Left ventricle myocardium inferior (tissue), 1 donor: ENCODE measurements at places on chromosomes 1 and 21.
A peak's percentile ranks its signal among the peaks of the same experiment; 100 is the strongest.

DNA sequence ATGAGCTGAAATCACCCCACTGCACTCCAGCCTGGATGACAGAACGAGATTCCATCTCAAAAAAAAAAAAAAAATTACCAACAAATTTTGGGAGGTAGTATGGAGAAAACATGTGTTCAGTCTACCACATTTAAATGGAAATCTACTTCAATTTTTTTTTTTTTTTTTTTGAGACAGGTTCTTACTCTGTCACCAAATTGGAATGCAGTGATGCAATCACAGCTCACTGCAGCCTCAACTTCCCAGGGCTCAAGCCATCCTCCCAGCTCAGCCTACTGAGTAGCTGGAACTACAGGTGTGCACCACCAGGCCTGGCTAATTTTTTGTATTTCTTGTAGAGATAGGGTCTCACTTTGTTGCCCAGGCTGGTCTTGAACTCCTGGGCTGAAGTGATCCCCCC is 82.1 kb downstream of the GFI1 start:
- no peak for DNase-seq

GRCh38 chr1:209546390-209547085 is 37.0 kb upstream of the CAMK1G start:
- no peak for DNase-seq

GRCh38 chr21:42806509-42807140 is 72.7 kb downstream of the WDR4 start:
- no peak for DNase-seq

DNA sequence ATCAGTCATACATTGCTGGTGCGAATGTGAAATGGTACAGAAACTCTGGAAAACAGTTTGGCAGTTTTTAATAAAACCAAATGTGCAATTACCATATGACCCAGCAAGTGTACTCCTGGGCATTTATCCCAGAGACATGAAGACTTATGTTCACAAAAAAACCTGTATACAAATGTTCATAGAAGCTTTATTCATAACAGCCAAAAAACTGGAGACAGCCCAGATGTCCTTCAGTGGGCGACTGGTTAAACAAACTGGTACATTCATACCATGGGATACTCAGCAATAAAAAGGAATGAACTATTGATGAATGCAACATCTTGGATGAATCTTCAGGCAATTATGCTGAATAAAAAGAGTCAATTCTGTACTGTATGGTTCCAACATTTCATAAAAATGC is 97.8 kb downstream of the DTL start:
- no peak for DNase-seq

GRCh38 chr1:186757851-186758250 is 70.9 kb upstream of the PLA2G4A start:
- no peak for DNase-seq

DNA sequence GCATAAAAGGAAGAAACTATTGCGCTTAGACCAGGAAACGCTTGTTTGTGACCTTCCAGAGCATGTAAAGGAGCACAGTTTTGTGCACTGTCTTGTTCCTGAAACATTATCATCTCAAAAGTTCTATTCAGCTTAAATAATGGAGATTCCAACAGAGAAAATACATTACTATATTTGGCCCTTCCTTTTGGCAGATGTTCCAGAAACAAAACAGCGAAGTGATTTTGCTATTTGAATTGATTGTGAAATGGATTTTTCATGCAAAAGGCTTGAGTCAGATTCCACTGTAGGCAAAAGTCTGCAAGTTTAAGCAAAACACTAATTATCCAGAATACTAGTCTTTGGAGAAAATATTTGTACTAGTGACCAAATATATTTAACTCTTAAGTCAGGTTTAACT is 80.3 kb upstream of the PTBP2 start:
- no peak for DNase-seq

DNA sequence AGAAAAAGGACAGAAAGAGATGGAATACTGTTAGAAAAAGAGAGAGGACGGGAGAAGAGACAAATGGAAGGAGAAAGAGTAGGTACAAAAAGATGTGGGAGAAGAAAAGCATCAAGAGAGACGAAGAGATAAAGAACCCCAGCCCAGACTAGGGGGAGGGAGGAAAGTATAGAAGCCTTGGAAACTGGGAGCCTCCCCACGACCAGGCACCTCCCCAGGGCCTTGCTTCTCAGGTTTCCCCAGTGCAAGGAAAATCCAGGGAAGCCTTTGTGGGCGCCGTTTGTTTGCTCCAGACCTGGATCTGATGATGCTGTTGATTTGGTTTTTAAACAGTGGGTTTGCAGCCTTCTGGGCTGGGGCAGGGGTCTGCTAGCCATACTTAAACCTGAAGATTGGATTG is 15.2 kb upstream of the ALX3 start:
- DNase-seq, result no peak

DNA sequence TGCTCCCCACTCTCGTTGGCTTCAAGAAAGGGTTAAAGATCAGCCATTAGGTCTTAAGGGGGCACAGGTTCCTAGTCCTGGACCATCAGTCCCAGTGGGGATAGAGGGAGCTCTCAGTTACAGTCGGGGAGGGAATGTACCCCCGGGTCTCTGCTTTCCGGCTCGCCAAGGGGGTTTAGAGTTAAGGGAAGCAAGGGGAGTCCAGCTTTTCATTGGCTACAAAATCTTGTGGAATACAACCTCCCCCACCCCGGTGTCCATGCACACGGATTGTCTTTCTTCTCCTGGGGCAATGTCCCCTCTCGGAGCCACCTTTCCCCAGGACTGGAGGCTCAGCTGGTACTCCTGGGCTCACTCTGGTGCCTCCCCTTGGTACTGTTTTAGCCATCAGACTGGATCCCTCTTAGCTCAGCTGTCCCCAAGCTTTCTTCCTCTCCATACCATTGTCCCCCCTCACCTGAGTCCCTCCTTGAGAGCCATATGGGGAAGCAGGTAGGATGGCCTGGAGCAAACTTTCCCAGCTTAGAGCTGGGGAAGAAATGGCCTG is at the start of gene A3GALT2:
TSS of gene A3GALT2 (minus strand) at position 480 of the 547 bp plus-strand sequence. CDS start at position 480, 0 bp downstream.
- no peak for DNase-seq

GRCh38 chr1:27551170-27551952 is 52.6 kb downstream of the AHDC1 start:
- peak; percentile 14 for DNase-seq

- DNase-seq, result peak; percentile 56
These were observed 2.0 kb downstream of the EFHD2 start for GRCh38 chr1:15411593-15412137.

DNA sequence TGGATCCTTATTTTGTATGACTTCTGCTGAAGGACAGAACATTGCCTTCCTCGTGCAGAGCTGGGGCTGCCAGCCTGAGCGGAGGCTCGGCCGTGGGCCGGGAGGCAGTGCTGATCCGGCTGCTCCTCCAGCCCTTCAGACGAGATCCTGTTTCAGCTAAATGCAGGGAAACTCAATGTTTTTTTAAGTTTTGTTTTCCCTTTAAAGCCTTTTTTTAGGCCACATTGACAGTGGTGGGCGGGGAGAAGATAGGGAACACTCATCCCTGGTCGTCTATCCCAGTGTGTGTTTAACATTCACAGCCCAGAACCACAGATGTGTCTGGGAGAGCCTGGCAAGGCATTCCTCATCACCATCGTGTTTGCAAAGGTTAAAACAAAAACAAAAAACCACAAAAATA is 27.5 kb upstream of the KDM4A start:
- no peak for DNase-seq

- no peak for DNase-seq
These were observed 35.7 kb downstream of the AGPAT3 start for GRCh38 chr21:43900690-43901089.

- DNase-seq, result no peak
These were observed 2.7 kb upstream of the KCNJ9 start for GRCh38 chr1:160078512-160079195.

DNA sequence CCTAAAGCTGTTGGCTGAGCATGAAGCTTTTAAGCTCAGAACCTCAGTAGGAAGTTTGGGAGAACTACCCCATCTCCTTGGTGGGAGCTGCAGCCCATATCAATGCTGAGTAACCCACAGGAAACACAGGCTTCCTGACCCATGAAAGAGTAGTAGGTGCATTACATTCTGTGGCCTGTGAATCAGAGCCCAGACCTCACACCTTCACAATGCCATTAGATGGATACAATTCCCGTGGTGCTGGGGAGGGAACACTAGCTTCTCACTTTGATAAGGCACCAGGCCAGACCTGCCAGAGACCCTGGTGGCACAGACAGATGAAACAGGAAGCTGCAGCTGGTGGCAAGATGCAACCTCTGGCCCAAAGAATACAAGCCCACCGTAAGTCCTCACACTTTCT is 308.8 kb downstream of the NPHP4 start:
- DNase-seq, result no peak

DNA sequence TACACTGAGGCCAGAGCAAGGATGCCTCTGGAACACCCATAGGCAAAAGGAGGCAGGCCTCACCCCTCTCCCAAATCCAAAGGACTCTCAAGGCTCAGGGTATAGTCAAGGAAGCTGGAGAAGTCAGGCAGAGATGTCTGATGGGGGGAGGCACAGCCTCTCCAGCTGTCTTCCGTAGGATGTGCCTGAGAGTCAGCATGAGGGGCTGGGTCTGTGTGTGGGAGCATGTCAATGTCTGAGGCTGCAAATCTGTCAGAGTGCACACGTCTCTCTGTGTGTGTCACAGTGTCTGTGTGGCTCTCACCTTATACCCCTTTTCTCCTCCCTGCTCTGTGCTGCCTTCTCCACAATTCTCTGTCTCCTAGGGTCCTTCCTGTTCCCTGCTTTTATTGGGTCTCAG is 4.0 kb downstream of the HPCAL4 start:
- DNase-seq, result no peak

DNA sequence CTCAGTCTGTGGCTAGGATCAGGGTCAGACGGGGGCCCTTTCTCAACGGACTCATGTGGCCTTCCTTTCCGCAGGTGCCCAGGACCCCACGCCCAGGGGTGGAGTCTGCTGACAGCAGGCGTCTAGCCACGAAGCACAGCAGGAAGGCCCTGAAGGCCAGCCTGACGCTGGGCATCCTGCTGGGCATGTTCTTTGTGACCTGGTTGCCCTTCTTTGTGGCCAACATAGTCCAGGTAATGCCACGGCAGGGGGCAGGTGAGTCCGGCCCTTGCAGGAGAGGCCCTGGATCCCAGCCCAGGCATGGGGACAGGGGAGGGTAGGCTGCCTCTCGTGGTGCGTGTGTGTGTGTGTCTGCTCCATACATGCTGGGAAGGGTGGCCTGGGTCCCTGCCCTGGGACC is 13.8 kb downstream of the HTR6 start:
- DNase-seq, result no peak

DNA sequence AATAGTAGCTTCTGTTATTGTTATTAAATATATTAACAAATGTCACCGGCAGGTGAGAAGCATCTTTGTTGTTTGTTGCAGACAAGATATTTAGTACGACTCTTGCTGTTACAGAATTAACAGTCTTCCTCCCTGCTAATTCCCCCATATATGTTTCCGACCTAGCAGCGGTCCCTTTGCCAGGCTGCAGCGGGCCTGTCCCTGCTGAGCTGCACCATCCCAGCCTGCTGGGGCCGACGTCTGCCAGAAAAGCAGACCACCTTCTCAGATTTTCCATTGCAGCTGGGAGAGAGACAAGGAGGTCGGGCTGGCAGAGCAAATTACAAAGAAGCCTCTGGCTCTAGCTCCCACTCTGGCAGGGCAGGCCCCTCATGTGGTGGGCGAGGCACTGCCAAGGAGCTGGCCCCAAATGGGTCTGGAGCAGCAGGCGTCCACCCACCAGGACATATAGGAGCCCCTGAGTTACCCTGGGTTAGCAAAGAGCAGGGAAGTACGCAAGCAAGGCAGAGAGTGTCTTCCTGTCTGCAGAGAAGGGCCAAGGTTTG is 142.7 kb downstream of the FOXD2 start:
- DNase-seq, result no peak

DNA sequence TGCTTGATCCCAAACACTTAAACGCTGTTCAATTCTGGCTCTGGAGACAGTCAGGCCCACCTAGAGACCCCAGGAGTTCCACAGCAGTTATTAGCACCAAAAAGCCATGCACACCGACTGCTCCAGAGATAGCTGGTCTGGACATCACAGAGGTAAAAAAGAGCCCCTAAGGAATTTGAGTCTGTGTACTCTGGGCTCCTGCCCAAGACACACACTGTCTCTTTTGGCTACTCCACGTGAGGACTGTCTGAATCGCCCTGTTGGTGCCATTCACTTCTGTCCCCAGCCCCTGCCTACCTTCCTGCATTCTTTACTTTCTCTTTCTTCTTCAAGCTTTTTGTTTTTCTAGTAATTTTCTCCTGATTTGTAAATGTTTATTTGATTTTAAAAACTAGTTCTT is 197.4 kb downstream of the ADGRL2 start:
- DNase-seq, result peak; percentile 18

DNA sequence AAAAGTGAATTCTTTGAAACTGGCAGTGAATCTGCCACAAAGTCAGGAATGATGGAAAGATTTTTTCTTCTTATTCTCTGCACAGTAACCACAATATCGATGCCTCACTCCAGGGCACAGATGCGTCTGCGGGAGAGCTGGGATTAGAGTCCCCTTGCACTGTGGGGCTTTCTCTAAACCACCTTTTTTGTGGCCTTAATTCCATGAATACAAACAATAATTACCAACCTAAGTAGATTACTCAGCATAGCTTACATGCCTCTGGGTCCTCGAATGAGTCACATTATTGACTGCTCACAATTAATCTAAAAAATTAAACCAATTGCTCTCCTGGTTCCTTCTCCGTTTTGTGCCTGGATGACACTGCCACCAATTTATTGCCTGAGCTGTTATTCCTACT is 125.8 kb downstream of the KAZN start:
- DNase-seq, result no peak

DNA sequence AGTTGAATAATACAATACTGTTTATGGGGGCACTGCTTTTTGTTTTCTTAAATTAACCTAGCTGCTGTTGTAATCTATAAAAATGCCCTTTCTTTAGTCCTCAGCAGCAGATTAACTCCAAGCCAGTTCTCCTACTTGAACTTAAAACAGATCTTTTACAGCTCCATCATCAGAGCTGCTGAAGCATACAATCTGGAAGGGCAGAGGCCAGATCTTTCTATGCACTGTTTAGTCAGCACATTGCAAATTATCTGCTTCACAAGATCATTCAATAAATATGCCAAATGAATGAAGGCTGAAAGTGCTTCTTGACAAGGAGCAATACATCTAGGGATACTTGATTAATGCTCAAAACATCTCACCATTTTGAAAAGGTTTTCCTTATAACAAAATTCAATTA is 115.8 kb downstream of the PLPPR5 start:
- DNase-seq, result no peak

- no peak for DNase-seq
These were observed 44.1 kb upstream of the RAB4A start for GRCh38 chr1:229226796-229227195.

DNA sequence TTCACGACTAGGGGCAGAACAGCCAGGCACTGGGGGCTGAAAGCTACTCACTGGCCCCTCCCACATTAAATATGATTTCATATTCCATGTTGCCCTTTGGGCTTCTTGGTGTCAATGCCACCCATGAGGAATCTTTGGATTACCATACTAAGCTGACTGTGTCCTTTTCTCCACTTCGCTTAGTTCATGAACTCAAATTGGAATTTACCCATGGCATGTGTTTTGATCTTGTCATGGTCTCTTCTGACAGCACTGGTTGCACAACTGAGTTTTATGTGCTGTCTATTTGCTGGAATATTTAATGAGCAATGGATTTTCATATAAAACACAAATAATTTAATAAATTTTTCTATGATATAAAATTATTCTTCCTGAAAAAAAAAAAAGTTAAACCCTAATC is 59.2 kb downstream of the SERBP1 start:
- DNase-seq, result no peak
